AG10803 (cell line): ENCODE measurements at places on chromosomes 1 and 21.

- DNase-seq: no peak
Observed at GRCh38 chr1:206716159-206716869, 31.6 kb downstream of the MAPKAPK2 start.

- peak; percentile 17 for DNase-seq
Observed at GRCh38 chr1:201142011-201142848, 12.0 kb downstream of the TMEM9 start.

DNA sequence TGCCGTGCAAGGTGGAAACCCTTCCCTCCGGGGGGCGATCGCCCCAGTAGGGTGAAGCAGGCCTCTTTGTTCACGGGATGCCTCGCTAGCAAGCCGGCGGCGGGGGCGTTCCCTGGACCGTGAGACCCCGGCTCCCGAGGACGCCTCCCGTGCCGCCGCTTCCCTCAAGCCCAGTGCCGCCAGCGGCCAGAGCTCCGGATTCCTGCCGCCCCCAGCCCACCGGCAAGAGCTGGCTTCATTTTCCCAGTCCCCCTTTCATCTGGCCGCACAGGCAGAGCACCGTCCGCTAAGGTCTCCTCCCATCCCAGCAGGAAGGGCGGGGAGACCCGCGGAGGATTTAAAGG lies 16.3 kb downstream of the IER5 start:
- DNase-seq: no peak

DNA sequence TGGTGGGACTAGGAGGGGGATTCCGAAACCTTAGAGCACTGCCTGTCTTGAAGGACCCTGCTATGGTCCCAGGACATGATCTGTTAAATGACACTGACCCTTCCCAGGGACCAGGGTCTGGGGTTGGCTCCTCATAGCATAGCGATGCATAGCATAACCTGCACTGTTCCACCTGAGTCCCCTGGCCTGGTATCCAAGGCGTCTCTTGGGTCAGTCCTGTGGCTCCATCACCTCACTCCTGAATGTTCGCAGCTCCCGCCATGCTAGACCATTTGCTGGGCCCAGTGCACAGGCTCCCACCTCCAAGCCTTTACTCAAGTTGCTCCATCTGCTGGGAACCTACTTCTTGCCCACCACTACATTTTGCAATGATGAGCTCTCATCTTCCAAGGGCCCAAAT lies 39.0 kb upstream of the MAGOH start:
- DNase-seq: no peak

DNA sequence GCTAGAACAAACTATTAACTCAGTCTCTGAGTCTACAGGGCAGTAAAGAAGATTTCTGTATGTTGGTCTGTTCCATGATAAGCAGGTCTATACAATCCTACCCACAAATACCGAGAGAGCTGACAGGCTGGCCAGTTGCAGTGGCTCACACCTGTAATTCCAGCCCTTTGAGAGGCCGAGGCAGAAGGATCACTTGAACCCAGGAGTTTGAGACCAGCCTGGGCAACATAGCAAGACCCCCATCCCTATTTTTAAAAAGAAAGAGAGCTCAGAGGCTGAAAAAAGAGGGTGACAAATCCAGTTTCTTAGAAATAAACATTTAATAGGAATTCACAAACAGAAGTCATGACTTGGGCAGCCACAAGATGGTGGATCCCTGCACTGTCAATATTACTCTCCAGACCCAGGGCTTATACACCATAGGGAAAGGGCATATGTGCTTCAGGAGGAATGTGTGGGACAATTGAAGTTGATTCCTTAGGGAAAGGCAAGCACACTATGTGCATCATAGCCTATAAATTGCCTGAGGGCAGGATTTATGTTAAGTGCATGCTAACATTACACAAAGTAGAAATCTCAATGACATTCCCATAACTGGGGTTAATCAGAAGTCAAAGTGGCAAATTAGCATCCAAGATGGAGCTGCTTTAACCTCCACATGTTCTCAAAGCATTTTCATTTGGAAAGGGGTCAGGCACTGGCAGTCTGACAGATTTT lies 66.8 kb downstream of the SLC16A1 start:
- no peak for DNase-seq

- no peak for DNase-seq
Observed at GRCh38 chr1:28926629-28927265, 12.4 kb downstream of the EPB41 start.

DNA sequence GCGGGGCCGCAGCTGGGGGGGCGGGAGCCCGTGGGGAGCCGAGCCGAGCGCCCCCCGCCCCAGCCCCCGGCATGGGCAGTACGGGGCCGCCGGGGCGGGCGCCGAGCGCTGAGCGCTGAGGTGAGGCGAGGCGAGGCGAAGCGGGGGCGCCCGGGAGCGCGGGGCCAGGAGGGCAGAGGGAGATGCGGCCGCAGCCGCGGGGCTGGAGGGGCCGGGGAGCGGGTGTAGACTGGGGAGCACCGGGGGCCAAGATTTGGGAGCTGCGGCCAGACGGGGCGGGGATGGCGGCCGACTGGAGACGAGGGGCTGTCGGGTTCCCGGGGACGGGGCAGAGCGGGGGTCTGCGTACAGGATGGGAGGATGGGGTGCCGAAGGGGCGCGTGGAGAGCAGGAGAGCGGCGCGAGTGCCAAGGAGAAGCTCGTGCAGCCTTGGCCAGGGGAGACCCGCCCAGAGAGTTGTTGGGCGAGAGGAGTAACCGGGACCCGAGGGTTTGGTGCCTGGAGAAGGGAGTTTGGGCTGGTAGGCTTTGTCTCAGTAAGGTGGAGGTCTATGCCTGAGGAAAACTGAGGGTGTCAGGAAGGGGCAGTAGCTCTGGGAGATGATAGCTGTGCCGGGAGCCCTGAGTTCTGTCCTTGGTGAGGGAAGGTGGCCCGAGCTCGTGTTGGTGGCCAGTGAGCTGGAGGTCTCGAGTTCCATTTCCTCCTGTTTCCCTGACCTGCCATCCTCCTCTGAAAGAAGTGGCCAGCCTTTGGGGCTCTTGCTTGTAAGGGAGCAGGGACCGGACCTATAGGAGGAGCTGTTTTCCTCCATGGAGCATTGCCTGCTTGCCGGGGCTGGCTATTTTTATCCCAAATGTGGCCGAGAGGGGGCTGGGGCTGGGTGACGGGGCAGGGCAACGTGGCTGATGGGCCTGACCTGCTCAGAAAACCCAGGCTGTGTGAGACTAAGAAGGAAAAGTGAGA lies 539 bp downstream of the ATP8B2 start:
- peak; percentile 92 for DNase-seq

- no peak for DNase-seq
Observed at GRCh38 chr1:98557895-98558294, 103.6 kb upstream of the SNX7 start.

DNA sequence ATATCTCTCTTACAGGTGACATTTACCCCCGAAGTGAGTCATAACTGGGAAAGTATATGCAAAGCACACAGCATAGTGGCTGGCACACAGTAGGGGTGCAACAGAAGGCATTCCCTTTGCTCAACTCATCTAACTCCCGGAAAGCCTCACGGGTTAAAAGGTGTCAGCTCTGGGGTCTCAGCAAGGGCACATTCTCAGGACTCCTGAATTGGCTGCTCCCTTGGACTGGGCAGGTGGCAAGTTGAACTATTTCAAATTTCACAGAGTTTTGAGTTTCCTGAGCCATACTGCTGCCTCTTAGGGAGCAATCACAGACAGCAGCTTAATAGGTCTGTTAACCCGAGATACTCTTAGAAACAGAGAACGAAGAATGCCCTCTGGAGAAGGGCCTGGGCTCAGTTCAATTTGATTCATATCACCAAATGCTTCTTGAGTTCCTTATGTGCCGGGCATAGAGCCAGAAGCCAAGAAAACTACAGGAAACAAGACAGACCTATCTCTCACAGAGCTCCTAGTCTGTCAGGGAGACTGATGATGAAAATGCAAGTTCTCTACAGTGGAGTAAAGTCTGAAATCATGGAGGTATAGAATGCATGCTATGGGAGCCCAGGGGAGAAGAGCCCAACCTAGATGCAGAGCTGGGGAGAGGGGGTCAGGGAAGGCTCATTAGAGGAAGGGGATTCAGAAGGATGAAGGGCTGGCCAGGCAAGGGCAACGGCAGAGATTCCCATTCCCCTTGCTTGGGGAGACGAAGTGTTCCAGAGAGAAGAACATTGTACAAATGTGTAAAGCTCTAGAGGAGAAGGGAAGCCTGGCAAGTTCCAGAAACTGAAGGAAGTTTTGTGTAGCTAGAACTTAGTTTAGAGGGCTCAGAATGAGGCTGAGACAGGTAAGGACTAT lies 143.9 kb upstream of the HMGB4 start:
- DNase-seq: peak; percentile 62

DNA sequence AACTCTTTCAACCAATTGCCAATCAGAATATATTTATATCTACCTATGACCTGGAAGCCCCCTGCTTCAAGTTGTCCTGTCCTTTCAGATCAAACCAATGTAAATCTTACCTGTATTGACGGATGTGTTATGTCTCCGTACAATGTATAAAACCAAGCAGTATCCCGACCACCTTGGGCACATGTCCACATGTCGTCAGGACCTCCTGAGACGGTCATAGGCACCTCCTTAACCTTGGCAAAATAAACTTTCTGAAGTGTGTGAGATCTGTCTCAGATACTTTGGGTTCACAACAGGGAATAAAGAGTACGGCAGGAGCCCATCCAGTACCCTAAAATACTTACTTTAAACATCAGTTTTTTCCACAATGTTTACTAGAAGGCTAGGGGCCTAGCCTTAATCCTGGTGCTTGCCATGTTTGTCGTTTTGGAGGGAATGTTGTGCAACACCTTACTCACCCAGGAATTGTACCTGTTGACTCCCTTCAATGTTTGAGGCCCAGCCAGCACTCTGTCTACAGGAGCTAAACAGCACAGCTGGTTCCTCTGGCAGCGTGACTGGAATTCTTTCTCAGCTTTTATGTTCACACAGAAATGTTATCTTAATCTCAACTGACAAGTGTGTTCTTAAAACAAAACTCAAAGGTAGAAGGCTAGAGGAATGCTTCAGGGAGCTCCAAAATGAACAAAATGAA lies 90.8 kb upstream of the USP25 start:
- no peak for DNase-seq

DNA sequence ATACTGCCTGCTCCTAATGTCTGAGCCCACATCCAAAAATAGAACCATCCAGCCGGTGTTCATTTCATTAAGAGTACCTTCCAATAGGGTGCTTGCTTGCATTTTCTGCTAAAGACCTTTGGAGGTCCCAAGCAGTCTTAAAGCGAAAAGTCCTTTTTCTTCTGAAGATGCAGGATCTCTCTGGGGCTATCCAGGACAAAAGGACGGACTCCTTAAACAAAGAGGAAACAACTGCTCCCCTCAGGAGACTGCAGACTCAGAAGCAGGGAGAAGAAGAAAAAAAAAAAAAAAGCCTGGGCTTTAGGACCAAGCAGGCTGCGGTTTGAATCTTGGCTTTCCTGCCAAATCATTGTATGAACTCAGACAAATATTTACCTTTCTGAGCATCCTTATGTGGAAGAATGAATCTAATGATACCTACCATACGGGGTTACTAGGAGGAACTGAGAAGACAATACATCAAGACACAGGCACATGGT lies 204.0 kb downstream of the PLPP3 start:
- no peak for DNase-seq

DNA sequence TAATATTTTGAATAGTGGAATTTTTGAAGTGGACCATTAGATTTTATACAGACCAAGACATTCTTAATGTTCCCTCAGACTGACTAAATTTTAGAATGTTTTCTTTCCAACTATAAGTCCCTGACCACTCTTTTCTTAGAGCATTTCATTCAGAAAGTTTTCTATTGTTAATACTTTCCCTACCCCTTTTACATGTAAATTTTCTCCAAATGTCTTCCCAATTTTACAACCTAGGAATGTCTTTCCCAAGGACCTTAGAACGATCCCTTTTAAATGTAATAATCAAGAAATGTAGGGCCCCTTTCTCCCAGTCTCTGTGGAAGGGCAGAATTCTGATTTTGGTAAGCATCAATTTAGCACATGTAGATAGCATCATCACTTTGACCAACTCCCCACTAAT lies 730.0 kb upstream of the B3GALT2 start:
- DNase-seq: no peak

DNA sequence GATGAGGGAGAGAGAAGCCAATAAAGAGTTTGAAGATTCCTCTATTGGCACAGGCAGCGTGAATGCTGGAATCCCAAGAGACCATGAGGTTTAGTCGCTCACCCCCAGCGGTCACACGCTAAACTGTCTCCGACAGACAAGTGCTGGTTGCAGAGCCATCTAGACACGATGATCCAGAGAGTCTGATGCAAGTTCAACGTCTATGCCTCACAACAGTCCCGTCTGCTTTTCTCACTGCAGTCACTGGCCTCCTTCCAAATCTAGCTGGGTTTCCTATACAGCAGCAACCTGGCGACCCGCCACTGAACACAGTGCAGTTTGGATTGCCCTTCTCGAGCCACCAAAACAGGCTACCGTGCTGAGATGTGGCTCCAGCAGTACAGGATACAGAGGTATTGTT lies 98.6 kb upstream of the KRTAP19-8 start:
- DNase-seq: peak; percentile 19

DNA sequence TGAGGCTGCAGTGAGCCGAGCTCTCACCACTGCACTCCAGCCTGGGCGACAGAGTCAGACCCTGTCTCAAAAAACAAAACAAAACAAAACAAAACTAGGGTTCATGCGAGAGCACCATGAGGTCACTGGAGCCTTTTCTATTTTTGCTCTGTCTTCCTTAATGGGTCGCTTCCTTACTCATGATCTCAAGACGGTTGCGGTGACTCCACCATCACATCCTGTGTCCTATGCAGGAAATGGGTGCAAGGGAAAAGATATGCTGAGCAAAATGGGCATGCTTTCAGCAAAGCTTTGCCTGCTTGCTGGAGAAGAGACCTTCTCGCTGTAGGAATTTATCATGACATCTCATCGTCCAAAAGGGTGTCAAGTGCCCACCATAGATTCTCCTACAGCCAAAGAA lies 36.4 kb downstream of the WNT9A start:
- no peak for DNase-seq

DNA sequence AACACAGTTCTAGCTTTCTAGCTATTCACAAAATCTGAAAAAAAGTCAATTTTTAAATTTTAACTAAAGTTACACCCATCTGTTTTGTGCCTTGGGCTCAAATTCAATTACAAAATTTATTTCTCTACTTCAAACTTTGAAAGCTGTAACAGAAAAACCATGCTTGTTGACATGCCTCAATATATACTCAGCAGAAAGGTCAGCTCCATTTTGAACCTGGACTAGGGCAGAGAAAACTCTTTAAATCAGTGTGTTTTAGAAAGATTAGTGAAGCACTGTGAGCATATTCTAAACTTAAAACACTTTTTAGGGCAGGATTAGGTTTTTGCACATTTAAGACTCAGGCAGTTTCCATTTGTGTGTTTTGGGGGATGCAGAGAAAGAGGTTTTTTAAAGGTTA lies 34.4 kb downstream of the SPRTN start:
- DNase-seq: no peak

DNA sequence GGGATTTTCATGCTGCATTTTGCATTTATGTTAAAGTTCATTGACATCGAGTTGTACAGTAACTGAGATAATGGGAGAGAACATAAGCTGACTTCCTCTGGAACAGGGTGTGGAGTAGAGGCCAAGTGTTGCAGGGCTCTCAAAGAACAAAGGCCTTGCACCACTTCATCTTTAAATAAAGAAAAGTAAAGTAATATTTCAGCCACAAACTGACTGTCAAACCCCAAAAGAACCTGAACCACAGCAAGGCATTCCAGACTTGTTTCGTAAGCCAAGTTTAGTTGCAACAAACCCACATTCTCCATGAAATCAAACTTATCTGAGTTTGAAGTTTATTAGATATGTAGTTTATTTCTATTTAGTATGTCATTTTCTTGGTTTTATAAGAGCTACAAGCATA lies 19.1 kb upstream of the HMGCS2 start:
- DNase-seq: peak; percentile 51
